Urothelium cell line (cell line): ENCODE measurements at places on chromosomes 7 and 10.

DNA sequence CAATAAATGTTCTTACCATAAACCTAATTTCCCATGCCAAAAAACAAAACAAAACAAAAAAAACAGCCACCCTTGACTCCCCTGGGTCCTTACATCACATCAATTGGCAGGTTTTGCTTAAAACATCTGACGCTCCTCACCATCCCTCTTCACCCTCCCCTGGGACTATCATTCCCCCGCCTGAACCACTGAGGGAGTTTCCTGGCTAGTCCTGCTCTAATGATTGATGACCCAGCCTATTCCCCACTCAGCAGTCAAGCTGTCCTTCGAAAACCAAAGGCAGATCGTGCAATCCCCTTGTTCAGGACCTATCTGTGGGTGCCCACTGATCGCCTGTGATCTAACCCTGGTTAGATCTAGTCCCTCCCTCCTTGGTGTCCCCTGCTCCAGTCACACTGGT, 11.2 kb upstream of the FRMPD2 start:
- DNase-seq = no peak

GRCh38 chr7:100603726-100604027, 1.5 kb downstream of the PCOLCE start:
- peak; percentile 56 for DNase-seq

- DNase-seq = peak; percentile 64
Measured at GRCh38 chr7:73701357-73701995, 18.0 kb downstream of the STX1A start.

GRCh38 chr10:21740989-21741388, 207.0 kb downstream of the MLLT10 start:
- no peak for DNase-seq

- DNase-seq = peak; percentile 60
Measured at GRCh38 chr7:101564778-101565211, 64.3 kb downstream of the MYL10 start.

DNA sequence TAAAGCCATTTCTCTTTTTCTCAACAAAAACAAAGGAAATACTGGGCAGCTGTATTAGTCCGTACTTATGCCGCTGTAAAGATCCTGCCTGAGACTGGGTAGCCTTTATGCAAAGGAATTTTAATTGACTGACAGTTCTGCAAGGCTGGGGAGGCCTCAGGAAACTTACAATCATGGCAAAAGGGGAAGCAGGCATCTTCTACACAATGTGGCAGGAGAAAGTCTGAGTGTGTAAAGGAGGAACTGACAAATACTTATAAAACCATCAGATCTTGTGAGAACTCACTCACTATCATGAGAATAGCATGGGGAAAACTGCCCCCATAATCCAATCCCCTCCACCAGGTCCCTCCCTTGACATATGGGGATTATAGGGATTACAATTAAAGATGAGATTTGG, 264.3 kb downstream of the SEMA3A start:
- DNase-seq = no peak

DNA sequence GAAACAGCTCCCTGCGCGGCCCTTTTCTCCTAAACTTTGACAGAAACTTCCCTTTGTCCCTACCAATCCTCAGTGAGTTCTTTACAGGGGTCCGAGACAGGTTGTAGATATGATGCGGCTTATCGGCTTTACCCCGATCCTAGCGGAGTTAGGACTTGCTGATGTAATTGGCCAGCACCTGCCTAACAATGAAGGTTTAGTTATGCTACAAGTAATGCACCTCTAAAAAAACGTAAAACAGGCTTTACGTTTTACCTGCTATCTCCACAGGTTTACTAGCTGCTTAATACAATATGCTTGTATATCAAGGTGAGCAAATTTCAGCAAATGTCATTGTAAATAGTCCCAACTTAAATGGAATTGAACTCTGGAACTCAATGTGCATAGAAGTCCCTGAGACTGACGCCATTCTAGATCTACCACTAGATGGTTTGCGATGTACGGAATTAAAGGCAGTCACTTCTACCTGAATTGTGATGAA, 697 bp upstream of the SNX13 start:
- DNase-seq = no peak

DNA sequence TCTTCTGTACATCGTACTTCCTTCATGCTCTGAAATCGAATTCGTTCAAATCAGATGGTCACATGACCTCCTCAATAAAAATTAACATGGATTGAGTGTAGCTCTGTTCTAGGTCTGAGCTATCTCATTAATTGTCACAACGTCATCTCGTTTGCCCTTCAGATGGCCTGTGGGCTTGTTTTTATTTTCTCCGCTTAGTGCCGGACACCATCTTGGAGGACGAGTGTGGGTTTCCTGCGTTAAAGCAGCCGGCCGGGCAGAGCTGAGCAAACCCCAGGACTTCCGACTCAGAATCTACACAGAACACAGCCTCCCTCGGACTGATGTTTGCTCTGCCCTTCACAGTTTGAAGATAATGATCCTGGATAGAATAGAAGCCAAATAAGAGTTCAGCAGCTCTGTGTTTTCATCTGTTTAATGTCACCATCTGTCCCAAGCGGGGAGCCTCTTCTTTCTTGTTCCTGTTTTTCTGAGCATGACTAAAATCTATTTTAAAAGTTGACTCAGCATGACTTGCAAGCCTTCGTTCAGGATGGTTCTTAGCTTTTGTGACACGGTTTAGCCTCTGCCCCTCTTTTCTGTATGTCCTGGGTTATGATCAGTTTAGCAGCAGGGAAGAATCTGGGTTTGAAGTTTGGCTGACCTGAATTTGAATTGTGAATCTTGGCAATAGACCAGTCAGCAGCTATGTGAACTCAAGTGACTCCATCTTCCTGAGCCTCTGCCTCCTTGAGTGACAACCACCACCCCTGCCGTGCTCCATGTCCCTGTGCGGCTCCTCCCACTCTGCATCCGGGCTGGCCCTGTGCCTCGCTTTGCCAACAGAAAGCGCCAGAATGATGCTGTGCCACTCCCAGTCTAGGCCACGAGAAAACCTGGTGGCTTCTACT, 30.6 kb upstream of the GALNTL5 start:
- DNase-seq = no peak

DNA sequence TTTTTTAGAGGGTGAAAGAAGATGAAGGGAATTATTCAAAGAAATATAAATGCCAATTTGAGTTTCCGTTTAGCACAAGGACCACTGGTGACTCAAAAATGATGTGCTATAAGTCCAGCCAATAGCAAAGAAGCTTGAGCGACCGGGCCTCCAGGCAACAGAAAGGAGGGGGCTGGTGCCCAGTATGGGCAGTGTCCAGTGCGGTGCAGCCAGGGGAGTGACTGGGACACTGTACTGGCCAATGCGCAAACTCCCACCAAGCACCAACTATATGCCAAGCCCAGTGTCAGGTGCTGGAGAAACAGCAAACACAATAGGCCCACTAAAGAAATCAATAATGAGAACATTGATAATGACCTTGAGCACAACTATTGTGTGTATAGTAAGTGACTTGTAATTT, 10.2 kb upstream of the OPALIN start:
- no peak for DNase-seq

DNA sequence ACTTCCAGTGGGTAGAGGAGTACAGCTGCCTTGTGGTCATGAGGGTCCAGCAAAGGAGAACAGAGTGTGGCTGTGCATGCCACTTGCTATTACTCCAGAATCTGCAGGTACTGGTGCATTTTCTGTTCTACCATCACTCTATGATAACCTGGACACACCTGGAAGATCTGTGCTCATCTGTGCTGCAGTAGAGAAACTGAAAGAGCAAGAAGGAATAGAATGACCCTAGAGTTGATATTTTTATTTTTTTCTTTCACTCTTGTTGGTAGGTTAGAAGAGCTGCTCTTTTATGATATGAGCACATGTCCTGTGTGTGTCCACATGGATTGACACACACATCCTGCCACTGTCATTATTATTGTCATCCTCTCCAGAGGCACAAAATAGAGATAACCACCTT, 48.3 kb upstream of the MTURN start:
- DNase-seq = no peak
